ENCODE measurements at places on chromosomes 1 and 21.

DNA sequence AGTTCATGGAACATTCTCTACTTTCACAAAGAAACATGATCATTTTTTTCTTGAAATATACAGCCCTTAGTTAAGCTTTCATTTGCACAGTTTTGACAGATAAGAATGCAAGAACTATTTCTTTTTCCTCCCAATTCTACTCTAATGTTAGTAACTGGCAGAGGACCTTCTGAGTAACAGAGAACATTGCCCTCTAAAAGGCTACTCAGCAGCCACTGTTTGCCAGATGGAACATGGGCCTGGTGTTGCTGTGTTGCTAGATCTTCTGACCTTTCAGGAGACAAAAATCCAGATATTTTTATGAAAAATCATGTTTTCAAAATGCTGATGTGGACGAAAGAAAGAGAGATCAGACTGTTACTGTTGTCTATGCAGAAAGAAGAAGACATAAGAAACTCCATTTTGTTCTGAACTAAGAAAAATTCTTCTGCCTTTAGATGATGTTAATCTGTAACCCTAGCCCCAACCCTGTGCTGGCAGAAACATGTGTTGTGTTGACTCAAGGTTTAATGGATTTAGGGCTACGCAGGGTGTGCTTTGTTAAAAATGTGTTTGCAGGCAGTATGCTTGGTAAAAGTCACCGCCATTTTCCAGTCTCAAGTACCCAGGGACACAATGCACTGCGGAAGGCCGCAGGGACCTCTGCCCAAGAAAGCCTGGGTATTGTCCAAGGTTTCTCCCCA is 2.9 kb upstream of the PRDX6 start:
- DNase-seq, result no peak

DNA sequence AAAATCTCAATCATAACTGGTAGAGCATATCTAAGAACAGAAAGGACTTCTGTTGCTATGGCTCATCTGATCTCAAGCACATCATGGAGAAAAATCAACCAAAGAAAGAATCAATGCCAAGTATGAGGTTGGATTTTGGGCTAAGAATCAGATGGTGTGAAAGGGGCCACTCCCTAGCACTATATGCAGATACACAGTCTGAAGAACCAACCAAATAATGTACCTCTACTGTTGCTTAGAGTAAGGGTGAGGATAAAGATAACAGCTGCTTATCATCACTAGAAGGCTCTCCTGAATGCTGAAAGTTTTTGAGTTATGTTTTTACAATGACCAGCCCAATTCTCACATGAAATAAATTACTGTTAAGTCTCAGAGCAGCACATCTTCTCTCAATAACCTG is 35.6 kb downstream of the ST7L start:
- DNase-seq, result no peak

GRCh38 chr21:27078915-27079314 is 112.0 kb upstream of the ADAMTS5 start:
- DNase-seq, result no peak

- DNase-seq, result no peak
These were observed 177.0 kb upstream of the TNR start for GRCh38 chr1:175920381-175920780.

DNA sequence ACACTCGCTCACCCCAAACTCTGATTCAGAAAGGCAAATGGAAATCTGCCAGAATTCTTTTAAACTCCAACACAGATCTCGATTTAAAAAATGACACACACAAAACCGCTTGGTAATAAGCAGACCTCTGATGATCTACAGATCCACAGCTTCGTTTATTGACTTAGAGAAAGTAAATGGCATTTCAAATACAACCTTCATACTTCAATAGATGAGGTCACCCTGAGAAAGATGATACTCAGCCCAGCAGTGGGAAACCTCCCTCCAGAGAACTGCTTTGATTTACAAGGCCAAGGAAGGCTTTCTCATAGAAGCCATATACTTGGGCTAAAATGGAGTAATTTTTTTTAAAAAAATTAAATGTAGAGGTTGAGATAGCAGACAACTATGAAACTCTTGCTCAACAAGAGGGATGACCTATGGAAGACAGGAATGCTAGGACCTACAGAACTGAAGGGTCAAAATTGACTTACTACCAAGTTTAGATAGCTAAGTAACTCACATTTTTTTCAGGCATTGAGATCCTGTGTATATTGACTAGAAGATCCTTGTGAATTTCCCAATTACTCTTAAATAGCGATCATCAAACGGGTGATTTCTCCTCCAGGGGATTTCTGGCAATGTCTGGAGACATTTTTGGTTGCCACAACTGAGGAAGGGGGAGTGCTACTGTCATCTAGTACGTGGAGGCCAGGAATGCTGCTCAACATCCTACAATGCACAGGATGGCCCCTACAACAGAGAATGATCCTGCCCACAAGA is 143.9 kb downstream of the CLIC6 start:
- DNase-seq, result no peak

DNA sequence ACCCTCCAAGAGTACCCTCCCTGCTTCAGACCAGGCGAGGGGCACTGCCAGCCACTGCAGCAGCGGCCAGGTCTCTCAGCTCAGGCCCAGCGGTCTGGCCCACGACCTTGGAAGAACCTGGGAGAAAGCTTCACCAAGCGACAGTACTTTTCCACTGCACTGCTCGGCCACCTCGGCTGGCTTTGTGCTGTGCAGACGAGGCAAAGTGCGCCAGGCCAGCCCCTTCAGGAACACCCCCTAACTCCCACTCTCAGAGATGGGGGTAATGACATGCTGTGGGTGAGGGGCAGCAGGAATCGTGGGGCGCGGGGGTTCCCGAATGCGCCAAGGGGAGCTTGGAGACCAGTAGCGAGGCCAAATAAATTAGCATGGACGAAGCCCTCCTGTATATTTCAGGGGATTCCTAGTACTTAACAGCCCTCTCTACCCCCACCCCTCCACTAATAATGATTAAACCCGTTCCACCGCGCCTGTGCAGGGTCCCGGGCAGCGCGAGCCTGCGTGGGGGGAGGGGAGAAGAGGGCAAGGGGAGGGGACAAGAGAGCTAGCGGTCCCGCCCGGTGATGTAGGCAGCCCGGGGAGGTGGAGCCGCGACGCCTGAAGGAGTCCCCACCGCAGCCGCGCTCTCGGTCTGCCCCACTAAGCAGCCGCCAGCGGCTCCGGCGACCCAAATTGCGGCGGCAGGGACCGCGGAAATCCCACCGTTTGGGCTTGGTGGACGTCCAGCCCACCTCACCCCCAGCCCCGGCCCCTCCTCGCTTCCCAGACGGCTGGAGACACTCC is at the start of gene FAM43B:
TSS of gene FAM43B (plus strand) at position 629 of the 783 bp plus-strand sequence. CDS start 401 bp downstream, outside the sequence.
- no peak for DNase-seq

DNA sequence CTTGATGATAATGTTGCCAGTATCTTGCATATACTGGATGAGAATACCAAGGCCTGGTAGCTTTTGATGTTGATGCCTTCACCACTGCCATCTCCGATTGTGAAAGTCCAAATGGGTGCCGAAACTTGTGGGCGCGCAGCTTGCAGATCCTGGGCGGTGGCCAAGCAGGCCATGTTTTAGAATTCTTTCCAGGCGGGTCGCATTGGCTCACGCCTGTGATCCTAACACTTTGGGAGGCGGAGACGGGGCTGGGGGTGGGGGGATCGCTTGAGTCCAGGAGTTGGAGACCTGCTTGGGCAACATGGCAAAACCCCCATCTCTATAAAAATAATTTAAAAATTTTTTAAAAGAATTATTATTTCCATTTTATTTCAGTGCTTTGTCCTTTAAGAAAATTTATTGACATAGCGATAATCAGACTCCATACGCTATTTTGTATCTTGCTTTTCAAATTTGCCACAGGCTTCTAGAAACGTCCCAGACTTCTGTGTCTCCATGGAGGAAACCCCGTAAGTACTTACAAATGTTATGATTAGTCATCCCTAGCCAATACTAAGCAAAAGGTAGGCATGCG is 592 bp upstream of the ZNF326 start:
- DNase-seq, result no peak

DNA sequence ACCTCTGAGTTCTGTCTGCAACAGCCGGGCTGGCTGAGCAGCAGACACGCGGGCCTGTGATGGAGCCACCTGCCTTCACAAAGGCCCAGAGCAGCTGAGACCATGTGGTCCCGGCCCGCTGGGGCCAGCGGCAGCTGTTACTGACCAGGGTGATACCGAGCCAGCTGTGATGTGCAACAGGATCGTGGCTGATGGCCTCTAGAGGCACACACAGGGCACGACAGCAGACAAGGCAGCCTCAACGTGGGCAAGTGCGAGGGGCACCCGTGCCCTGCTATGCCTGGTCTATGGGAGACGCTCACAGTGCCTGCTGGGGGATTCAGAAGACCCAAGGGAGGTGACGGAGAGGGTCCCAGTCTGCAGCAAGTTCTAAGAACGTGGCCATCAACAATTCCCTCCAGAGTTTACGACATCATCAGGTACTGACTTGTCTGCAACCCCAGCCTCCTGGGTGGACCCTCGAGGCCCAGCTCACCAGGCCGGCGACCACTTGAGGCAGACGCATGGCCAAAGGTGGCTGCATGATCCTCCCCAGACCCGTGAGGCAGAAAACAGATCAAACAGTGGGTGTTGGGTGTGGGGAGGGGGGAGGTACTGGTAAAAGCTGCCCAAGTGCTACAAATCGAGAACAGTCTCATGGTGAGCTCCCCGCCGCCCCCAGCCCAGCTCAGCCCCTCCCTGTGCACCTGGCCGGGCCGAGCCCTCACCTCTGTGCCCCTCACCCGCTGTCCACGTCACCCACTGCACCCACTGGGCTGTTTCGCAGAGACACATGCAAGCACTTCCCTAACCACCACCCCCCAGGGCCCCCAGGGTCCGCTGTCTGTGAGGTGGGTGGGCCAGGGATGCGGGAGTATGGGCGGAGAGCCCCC is 6.0 kb downstream of the POFUT2 start:
- no peak for DNase-seq

DNA sequence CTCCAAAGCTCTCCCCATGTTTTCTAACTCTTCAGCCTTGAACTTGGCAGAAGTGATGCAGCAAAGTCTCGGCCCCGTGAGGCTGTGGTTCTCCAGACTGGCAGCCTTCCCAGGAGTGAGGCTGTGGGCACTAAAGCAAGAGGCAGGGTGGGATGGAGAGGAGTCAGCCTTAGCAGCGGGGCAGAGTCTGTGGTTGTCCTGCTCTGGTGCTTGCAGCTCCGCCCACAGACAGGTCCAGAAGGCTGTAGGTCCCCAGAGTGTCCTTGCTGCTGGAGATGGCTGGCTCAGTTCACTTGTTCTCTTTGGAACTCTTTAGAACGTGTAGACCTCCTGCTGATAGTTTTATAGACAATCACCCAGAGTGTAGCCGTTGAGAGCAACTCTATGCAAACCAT is 142.6 kb downstream of the AJAP1 start:
- DNase-seq, result no peak

- DNase-seq, result no peak
These were observed 175.7 kb downstream of the TRIM33 start for GRCh38 chr1:114335273-114335672.

- DNase-seq, result no peak
These were observed 27.4 kb downstream of the SLC5A9 start for GRCh38 chr1:48249868-48250267.

GRCh38 chr1:200410566-200410878 is 686 bp upstream of the ZNF281 start:
- DNase-seq, result no peak

DNA sequence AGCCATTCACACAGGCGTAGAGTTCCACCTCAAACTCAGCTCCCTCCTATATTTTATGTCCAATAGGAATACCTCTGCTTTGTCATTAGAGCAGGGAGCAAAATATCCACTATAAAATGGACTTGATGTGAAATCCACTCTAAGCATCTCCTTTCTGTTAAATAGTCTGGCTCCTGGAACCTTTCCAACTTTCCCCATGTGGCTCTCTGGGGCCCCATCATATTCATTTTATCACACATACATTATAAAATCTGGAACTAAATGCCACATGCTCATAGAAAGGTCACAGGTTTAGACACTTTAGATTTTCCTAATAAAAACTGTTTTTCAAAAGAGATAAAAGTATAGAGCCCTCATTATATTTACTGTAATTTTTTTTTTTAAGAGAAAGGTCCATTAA is 82.1 kb downstream of the PTPN14 start:
- no peak for DNase-seq

DNA sequence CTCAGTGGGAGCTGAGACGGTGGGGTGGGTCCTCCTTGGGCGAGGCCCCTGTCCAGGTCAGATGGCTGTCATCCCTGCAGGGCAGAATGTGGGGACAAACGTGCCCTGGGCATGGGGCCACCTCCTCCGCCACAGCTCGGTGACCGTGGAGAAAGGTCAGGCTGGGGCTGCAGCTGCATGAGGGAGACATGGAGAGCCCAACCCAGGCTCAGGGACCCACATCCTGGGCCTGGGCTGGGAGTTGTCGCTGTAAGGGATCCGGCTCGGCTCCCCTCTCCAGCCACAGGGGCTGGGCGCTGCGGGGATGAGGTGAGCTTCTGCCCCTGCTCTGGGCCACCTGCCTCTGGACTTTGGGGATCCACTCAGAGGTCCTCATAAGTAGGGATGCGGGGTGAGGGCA is 518 bp upstream of the PLCH2 start:
- DNase-seq, result no peak

GRCh38 chr1:230259621-230260020 is 166.5 kb downstream of the PGBD5 start:
- no peak for DNase-seq

GRCh38 chr1:213327017-213327667 is 276.1 kb downstream of the RPS6KC1 start:
- DNase-seq, result no peak

GRCh38 chr1:174976436-174977108 is 23.2 kb upstream of the CACYBP start:
- DNase-seq, result no peak

DNA sequence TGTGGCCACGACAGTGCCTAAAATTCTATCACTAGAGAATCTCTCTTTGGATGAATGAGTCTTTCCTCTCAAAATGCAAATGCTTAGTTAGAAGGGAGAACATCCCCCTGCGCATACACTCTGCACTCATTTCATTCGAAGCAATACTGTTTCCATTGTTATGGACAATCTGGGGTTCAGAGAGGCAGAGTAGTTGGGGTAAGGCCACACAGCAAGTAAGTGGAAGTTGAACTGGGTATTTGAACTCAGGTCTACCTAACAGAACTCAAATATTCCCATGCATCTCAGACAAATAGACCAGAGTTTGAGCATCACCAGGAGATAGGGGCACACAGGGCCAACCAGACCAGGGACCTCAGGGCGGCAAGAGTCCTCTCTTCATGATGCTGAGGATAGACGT is 25.5 kb downstream of the RAP1GAP start:
- DNase-seq, result no peak

DNA sequence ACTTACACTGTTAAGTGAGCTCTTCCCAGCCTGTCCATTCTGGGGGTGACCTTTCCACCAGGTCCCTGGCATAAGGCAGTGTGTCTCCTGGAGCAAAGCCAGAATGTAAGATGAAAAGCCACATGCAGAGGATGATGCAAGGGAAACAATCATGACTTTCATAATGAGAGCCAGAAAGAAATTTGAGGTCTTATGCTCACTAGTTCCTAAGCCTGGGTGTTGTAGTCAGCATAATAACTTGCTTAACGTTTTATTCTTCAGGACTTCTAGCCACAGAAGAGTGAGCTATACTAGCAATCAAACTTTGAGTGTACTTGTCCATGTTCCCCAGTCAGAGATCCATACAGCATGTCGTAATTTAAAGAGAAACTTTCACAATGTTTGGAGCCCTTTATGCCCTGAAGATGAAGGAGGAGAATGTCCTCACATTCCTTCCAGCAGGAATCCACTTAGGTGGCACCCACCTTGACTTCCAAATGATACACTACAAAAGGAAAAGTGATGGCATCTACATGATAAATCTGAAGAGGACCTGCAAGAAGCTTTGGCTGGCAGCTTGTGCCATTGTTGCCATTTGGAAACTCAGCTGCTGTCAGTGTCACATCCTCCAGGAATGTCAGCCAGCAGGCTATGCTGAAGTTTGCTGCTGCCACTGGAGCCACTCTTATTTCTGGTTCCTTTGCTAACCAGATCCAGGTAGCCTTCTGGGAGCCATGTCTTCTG is 60.5 kb upstream of the FOXD3 start:
- no peak for DNase-seq

Measured in activated CD8-positive, alpha-beta memory T cell treated with anti-CD3 and anti-CD28 coated beads for 1 hour (primary cell).